ENCODE measurements at places on chromosomes 16 and 17.

DNA sequence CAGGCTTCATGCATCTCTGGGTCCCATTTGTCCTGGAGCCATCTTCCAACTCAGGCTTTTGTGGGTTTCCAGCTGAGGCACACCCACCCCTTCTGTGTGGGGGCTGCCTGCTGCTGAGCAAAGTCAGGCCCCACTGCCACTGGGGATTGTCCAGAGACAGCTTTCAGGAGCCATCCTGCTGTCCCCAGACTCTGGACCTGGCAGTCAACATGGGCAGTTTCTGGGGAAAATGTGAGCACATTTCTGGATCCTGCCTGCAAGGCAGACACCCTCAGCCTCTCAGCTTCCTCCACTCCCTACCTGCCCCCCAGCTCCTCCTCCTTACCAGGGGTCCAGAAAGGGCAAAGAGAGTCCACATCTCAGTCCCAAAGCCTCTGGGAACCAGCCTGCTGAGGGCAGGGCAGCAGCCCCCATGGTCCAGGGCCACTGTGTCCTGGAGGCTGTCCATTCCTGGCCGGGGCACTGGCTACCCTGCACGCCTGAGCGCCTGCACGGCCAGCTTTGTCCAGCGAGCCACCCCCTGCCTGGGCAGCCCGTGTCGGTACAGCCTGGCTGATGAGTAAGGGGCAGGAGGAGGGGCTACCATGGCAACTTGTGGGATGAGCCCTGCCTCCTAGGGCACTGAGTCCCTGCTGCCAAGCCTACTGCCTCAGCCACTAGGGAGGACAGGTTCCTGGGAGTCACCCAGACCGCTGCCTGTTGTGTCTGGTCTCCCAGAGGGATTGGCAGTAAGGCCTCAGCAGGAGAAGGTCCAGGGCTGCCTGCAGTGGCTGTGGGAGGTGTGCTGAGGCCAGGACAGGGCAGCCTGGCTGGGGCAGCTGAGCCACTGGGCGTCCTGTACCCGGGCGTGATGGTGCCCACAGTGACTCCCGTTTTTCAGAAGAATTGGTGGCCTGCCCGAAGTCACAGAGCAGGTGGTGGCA, at the start of gene SLC47A2:
SLC47A2 (minus strand) TSS at position 477 of the 923 bp plus-strand sequence; CDS start at position 448, 29 bp downstream.
- DNase-seq = no peak

DNA sequence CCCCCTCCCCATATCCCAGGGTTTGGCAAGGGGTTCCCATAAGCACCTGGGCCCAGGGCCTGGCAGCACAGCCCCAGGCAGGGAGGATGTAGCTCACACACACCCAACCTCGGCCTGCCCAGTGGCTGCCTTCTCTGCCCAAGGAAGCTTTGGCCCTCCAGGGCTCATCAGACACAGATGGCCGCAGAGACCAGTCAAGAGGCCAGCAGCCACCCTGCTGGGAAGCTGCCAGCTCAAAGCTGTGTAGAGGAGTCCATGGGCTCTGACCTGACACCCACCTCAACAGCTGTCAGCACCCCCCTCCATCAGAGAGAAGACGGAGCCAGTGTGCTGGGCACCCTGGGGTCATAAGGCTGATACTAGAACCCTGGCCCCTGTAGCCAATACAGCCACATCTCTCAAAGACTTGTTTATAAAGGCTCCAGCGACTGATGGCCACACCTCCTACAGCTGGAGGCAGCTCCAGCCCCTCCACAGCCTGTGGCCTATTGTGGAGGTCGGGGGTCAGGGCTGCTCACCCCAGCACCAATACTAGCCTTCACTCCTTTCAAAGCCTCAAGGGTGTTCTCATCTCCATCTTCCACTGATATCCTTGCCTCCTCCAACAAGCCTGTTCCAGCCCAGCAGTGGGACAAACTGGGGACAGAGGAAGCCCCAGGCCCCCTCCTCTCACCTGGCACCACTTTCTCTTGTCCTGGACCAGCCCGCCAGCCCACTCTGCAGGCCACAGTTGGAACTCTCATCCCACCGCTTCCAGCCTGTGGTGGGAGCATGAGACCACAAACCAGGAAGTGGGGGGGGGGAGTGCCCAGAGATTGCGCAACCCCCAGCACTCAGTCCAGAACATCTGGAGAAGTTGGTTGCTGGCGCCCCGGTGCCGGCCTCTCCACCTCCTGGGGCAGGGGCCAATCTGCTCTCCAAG, 2.2 kb upstream of the MPG start:
- DNase-seq = peak; percentile 85

- DNase-seq = no peak
Observed at GRCh38 chr16:88305176-88305575, 77.6 kb upstream of the ZNF469 start.

- DNase-seq = no peak
Observed at GRCh38 chr16:11010575-11011221, 66.3 kb downstream of the CLEC16A start.

- no peak for DNase-seq
Observed at GRCh38 chr17:64950871-64951270, 31.6 kb upstream of the LRRC37A3 start.

- no peak for DNase-seq
Observed at GRCh38 chr16:47056688-47057629, 83.5 kb upstream of the DNAJA2 start.

GRCh38 chr17:70080541-70081347, 5.7 kb downstream of the KCNJ16 start:
- DNase-seq = no peak

DNA sequence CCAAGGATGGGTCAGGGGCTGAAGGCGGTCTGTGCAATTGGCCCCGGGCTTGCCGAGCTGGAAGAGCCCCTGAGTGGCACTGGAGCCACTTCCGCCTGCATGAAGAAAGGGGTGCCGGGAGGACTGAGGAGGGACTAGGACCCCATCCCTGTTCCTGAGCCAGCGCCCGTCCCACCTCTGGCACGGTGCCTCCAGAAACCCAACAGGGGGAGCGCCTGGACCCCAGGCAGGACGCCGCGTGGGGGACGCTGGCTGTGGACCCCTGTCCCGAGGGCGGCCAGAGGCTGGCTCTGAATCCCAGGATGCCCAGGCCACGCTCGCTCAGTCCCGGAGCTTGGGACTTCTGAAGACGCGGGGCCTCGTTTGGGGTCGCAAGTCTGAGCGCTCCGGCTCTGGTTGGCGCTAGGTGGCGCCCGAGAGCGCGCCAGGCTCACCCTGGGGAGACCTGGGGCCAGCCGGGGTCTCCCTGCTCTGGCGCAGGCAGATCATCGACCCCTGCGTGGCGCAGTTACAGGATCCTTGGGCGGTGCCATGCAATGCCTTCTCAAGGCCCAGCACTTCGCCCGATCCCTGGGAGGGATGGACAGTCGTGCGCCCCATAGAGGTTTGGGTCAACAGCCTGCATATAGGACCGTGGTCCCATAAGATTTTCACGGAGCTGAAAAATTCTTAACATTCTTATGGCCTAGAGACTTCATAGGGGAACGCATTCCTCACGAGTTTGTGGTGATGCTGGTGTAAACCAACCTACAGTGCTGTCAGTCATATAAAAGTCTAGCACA, 58.5 kb upstream of the CREBBP start:
- DNase-seq = peak; percentile 96

GRCh38 chr17:17387498-17388362, 84.6 kb downstream of the NT5M start:
- DNase-seq = no peak

- peak; percentile 73 for DNase-seq
Observed at GRCh38 chr17:83099570-83100181, 20.3 kb downstream of the METRNL start.

GRCh38 chr17:82609655-82610054, 38.6 kb downstream of the WDR45B start:
- DNase-seq = no peak

DNA sequence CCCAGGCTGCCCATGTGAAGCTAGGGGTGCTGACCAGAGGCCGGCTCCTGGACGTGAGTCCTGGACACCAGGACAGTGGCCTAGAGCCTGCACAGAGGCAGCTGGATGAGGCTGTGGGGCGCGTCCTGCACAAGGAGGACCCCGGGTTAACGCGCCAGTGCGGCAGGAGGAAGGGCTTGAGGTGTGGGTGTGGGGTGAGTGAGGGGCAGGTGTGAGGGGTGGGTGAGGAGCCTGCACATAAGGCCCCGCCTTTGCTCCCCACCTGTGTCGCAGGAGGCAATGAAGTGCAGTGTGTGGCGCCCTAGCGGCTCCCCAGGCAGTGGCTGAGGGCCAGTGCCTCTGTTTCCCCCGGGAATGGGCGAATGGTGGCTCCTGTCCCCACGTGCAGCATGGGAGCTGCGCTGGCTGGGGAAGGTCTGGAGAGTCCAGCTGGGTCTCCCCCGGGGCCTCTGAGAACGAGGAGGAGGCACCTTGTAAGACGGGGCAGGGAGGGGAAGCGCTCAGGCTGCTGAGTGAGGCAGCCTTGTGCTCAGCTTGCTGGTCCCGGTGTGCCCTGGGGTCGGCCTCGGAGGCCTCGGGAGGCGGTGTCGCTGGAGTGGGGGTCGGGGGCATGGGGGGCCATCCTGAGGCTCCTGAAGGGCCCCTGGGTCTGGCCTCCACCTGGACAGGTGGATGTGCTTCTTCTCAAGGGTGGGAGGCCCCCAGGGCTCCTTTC, 3.2 kb downstream of the CD7 start:
- DNase-seq = no peak

- no peak for DNase-seq
Observed at GRCh38 chr17:37265446-37266173, 110.2 kb upstream of the C17orf78 start.

- no peak for DNase-seq
Observed at GRCh38 chr17:28860363-28860808, 5.6 kb downstream of the ERAL1 start.

GRCh38 chr17:31379597-31380205, 11.8 kb upstream of the RAB11FIP4 start:
- DNase-seq = no peak

- DNase-seq = peak; percentile 62
Observed at GRCh38 chr17:58960068-58960467, 146.6 kb downstream of the TRIM37 start.

DNA sequence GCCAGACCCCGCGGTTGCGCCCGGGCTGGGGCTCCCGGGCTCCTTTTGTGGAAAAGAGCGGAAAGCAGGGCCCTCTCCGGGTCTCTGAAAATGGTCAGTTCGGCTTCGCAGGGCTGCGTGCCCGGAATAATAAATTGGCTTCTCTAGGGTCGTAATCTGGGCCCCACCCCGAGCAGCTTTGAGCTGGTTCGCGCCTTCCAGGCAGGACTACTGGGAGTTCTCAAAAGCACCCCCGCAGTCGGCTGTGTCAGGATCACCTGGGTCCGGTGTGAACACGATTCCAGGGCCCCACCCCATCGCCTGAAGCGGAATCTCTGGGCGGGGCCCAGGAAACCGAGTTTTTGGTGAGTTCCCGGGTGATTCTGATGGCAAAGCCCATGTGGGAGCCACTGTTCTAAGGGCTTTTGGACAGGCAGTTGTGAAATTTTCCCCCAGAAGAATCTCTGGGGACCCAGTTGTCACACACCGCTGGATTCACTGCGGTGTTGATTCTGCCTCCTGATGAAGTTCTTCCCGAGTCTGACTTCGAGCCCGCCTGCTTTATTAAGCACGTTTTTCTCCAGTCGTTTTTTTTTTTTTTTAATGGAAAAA, 77.0 kb downstream of the MRC2 start:
- peak; percentile 61 for DNase-seq

DNA sequence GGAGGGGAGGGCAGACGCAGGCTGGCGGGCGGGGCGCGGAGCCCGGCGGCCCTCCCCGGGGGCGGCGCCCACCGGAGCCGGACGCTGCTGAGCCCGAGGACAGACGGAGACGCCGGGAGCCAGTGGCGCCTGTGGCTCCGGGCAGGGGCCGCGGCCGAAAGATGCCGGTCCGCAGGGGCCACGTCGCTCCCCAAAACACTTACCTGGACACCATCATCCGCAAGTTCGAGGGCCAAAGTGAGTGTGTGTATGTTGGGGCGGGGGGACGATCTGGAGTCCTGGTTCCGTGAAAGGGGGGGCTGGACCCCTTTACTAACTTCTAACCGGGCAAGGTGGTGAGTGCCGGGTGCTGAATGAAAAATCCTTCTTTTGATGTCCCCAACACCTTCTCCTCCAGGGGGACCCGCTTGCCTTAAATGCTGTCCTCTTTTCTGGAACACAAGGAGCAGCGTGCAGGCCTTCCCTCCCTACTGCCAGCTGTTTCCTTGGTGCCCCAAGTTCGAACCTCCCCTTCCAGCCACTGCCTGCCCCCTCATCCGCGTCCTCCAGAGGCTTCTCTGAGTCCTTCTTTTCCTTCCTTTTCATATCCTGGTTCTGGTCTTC, at the start of gene KCNH6:
KCNH6 (plus strand) TSS at position 106 of the 603 bp plus-strand sequence; CDS start at position 162, 56 bp downstream.
- no peak for DNase-seq

DNA sequence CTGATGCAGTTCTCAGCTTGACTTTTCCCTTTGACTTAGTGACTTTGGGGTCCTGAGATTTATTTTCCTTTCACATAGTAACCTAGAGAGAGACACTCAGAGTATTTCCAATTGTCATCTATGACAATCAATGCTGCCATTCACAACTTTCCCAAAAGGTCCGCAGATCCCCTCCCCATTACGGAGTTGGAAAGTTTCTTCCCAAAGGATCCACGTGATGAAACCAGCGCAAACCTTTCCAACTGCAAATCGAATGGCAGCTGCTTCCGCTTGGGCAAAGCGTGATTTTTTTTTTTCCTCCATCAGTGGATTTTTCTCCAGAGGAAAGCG, 538 bp upstream of the FCSK start:
- DNase-seq = no peak

GRCh38 chr16:67165121-67166078, 855 bp downstream of the HSF4 start:
- DNase-seq = no peak

DNA sequence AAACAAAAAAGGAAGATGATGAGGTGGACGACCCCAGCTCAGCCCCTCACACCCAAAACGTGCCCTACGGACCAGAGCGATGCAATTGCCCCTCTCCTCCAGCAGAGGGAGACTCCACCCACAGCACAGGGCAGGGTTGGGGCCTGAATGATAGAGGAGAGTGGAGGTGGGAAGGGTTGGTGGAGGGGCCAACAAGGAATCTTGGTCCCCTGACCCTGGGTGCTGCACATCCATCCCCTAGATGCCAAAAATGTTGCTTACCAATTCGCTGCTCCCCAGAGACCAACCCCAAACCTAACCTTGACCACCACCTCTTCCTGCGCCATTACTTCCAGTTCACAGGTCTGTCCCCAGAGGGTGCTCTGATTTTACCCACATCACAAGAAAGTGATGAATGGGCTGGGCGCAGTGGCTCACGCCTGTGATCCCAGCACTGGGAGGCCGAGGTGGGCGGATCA, 12.9 kb downstream of the P2RX5 start:
- peak; percentile 47 for DNase-seq

- no peak for DNase-seq
Observed at GRCh38 chr17:79606487-79607281, 4.2 kb downstream of the RBFOX3 start.

- no peak for DNase-seq
Observed at GRCh38 chr17:27565874-27566670, 64.9 kb upstream of the LGALS9 start.

GRCh38 chr16:89867918-89868317, 5.5 kb upstream of the TCF25 start:
- DNase-seq = no peak

GRCh38 chr16:63201851-63202250, 1165.6 kb upstream of the CDH8 start:
- no peak for DNase-seq

- DNase-seq = no peak
Observed at GRCh38 chr16:19033761-19034160, 33.7 kb upstream of the COQ7 start.
